ENCODE measurements at places on chromosomes 7 and 10.

GRCh38 chr7:9796241-9796640 lies 1177.4 kb upstream of the PHF14 start:
- peak; percentile 33 for DNase-seq

DNA sequence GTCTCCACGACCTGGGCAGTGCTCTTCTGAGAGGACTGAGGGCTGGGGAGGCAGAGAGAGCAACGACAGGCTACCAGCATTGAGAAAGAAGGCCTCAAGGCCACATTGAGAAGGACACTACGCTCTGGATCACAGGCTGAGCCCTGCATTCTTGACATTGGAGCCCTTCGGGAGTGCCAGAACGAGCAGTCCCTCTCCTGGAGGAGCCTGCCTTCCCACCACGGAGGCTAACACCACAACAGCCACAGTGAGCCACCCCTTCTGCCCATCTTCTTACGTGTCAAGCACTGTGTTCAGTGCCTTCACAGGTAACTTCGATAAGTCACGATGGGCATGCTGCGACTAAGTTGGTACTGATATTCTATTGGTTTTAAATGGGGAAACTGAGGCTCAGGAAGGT lies 267.8 kb downstream of the RPS24 start:
- no peak for DNase-seq

GRCh38 chr10:72851509-72851908 lies 42.0 kb upstream of the OIT3 start:
- no peak for DNase-seq

- no peak for DNase-seq
Observed at GRCh38 chr7:137853053-137853452, 6.3 kb upstream of the DGKI start.

DNA sequence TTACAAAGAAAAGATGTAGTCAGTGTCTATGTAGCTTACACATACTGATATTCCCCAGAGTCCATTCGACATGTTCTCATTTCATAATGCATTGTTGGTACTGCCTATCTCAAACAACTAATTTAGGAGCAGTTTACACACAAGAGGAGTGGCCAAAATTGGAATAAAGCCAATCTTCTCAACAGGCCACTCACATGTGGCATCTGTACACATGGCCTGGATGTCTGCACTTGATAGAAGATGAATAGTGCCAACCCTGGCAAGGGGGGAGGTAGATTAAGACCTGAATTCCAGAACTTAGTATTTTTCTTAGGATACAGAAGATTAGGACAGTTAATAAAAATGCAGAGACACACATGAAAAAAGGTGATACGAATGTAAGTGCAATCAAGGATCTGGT lies 125.3 kb upstream of the STARD3NL start:
- no peak for DNase-seq

DNA sequence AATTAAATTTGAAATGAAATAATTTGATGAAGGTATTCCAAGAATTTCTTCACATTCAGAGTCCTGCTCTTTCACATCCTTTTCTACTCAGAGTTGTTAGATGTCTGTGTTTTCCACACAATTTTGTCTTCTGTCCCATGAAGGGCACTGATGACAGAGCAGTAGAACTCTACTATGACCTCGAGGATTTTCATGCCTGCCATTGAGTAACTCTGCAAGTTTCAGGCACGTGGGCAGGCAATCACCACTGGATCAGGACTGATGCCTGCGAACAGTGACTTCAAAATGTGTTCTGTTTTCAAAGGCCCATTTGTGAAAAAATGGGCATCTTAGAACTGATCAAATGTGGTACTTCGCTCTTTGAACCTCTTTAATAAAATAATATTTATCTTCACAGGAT lies 91.1 kb downstream of the CDK6 start:
- no peak for DNase-seq

GRCh38 chr10:104614245-104614831 lies 26.8 kb upstream of the SORCS3 start:
- no peak for DNase-seq

DNA sequence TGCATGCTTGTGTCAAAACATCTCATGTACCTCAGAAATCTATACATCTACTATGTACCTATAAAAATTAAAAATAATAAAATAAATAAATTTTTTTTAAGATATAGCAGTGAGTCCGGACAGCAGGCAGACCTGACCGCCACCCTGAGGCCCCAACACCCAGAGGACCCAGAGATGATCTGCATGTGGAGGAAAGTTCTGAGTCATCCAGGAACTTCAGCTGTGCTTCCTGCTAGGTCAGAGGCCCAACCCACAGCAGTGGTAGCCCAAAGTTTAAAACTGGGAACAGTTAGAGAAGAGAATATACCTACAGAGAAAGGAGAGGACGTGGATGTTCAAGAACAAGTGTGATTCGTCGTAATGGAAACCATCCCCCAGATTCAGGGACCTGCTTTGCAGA lies 683.7 kb upstream of the NRP1 start:
- DNase-seq, result no peak

GRCh38 chr10:70702190-70702763 lies 30.0 kb downstream of the ADAMTS14 start:
- DNase-seq, result no peak

GRCh38 chr10:133355266-133355665 lies 2.6 kb downstream of the FUOM start:
- DNase-seq, result no peak

- DNase-seq, result no peak
Observed at GRCh38 chr7:96174812-96175211, 147.1 kb downstream of the SLC25A13 start.

GRCh38 chr10:126252884-126253610 lies 135.2 kb downstream of the ADAM12 start:
- no peak for DNase-seq

DNA sequence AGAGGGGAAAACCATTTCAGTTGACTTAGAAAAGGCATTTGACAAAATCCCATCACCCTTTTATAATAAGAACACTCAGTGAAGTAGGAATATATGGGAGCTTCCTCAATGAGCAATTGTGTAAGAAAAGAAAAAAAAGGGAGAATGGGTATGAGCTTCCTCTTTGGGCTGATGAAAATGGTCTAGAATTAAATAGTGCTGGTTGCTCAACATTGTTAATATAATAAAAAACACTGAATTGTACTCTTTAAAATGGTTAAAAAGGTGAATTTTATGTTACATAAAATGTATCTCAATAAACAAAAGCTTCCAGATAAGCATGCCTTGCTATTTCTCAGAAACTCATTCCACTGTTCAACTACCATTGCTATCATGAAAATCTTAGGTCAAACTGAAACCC lies 40.6 kb downstream of the LRRC17 start:
- no peak for DNase-seq

GRCh38 chr7:11228515-11228914 lies 254.8 kb downstream of the PHF14 start:
- DNase-seq, result no peak

- DNase-seq, result no peak
Observed at GRCh38 chr10:70669015-70669414, 3.3 kb upstream of the ADAMTS14 start.

DNA sequence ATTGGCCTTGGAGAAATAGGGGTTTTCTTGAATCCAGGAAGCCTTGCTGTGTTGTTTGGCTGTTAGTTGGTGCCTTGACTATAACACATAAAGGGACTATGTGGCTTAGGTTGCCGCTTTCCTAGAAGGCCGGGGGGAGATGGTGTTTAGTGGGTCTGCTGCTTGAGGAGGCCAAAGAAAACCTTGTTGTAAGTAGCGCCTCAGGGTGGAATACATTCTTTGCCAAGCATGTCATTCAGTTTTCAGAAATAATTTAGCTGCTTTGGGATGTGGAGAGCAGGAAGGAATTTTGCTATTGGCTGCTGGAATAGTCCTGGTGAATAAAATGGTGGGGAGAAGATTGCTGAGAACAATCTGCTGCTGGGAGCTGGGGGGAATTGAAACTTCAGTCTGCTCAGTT lies 132.9 kb upstream of the WNT16 start:
- DNase-seq, result no peak

DNA sequence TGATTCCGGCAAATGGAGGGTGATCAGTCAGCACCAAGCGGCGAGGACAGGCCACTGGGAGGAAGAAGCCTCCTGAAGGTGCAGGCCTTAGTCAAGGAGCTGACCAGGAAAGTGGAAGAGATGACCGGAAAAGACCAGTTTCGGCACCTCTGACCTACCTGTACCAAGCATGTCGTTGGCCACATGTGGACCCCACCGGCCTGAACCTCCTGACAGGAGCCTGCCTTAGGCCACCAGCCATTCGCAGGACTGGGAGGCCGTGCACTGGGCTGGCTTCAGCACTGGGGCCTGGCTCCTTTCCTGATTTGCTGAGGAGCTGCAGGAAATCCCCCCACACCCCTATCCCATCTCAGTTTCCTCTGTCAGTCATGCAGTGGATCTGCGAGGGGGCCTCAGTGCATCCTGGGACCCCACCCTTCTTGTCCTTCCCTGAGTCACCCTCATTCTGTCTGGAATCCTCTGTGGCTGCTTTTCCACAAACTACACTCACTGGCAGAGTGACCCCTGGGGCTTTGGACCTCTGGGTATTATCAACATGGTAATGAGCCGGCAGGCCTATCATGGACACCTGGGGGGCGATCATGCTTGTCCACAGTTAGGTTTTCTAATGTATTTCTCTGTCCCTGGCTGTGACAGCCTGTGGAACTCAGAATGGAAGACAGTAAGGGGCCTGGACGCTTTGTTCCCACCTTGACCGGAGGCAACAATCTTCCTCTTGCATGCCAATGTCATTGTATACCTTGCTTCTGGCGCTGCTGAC lies 33.0 kb downstream of the RAMP3 start:
- DNase-seq, result no peak

Measured in retinal pigment epithelial cell (primary cell).